Retina (tissue), 1 donor: ENCODE measurements at places on chromosomes 1 and 21.

GRCh38 chr21:15943009-15943666, 213.4 kb downstream of the USP25 start:
- DNase-seq = no peak

- no peak for DNase-seq
Measured at GRCh38 chr1:52454127-52454526, 49.7 kb downstream of the PRPF38A start.

- DNase-seq = no peak
Measured at GRCh38 chr1:32622806-32623681, 27.3 kb downstream of the ZBTB8OS start.

DNA sequence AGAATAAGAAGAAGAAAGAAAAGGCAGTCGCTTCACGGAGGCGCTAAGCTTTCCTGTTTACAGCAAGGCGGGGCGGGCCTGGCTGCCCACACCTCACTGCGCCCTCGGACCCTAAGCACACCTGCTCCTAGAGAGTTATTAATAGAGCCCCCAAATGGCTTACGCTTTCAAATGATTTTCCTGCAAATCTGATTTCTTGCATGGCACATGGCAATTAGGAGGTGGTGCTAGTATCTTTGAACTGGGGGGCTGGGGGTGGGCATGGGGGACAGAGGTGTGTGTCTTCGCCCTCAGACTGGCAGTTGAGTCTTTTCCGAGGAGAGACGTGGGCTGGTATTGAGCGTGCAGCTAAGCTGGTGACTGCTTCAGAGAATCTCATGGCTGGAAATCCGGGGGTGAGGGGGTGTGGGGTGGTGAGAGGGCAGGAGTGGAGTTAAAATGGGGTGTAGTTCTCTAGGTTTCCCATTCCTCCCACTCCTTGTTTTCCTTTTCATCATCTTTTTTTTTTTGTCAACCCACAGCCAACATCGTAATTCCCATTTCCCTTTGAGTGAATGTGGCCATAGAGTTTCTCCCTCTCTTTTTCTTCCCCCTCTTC, 1.3 kb downstream of the S1PR1 start:
- DNase-seq = peak; percentile 23

DNA sequence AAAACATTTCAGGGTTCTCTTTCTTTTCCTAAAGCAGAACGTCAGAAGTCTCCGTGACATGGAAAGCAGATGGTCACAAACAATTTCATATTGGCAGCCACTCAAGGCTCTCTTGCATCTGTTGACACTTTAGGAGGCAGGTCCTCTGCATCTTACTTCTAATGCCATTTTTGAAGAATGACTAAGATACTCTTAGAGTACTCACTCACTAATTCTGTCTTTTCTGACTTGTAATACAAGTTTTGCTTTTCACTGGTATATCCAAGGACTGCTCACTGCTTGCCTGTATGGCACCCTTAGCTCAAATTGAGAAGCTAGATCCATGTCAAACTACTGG, 68.3 kb downstream of the PRRX1 start:
- no peak for DNase-seq

DNA sequence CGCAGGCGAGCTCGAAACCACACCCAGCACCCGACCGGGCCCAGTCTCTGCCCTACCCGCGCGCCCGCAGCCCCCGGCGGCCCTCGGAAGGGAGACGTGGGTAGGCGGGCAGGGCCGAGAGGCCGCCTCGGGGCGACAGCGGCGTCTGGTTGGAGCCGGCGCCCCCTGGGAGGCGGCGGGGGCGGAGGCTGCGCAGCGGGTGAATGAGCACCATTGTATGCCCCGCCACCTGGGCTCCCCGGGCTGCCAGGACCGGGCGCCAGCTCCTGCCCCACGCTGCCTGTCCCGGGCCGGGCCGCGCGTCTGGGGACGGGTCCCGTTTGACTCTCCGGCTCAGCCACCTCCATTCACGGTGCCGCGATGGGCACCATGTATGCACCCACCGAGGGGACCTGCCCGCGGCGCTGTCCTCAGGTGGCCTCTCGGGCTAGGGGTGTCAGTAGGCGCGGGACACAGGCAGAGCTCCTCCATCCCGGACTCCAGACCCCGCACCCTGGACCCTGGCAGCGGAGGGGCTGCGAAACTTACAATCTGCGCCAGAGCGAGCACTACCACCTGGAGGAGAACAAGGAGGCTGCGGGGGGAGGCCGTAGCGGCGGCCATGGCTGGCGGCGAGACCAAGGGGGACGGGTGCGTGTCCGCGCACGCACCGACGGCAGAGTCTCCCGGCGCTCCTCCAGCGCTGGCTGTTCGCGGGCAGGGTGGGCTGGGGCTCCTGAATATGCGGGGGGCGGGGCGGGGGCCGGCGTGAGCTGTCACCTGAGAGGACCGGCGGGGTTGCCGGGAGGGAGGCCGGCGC, at the start of gene COL9A2:
TSS of gene COL9A2 (minus strand) at position 692 of the 799 bp plus-strand sequence. CDS start at position 603, 89 bp downstream.
- DNase-seq = peak; percentile 80

DNA sequence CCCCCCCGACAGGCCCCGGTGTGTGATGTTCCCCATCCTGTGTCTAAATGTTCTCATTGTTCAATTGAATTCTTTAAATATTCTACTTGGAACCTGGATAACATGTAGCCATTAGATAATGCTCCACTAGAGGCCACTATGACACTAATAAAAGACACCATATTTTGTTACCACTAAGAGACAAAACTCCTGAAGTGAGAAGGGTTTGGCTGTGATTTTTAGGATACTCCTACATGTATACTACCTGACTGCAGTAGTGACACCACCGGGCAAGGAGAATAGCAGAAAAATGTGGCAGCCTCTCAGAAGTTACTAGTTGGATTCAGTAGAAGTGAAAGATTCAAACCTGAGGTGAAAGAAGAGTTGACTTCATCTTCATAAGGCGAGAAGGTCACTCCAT, 36.0 kb downstream of the F5 start:
- peak; percentile 4 for DNase-seq

DNA sequence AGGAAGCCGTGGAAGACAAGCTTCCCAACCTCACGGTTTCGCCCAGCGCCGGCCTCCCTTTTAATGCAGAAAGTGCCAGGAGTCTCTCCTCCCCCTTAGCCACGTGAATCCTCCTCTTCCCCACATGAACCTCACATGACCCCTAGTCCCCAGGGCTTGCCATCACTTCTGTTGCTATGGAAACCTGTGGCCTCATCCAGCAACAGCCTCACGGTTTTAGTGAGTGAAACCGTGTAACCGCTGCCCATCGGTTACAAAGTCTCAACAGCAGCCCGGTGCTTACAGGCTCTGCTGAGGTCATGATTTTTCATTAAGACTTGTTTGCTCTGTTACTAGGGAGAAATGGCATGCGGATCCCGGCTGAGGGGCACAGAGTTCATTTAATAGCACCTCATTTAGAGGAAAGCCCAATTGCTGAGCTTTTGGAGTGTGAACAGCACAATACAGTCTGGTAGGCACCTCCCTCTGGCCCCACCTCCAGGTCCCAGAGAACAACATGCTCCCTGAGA, 143.2 kb upstream of the BACE2 start:
- DNase-seq = peak; percentile 84
